ENCODE measurements at places on chromosomes 16 and 17.

- no peak for DNase-seq
These were observed 2.8 kb upstream of the ROGDI start for GRCh38 chr16:4805231-4805630.

- DNase-seq: no peak
These were observed 114.3 kb downstream of the ABCC1 start for GRCh38 chr16:16063683-16064082.

DNA sequence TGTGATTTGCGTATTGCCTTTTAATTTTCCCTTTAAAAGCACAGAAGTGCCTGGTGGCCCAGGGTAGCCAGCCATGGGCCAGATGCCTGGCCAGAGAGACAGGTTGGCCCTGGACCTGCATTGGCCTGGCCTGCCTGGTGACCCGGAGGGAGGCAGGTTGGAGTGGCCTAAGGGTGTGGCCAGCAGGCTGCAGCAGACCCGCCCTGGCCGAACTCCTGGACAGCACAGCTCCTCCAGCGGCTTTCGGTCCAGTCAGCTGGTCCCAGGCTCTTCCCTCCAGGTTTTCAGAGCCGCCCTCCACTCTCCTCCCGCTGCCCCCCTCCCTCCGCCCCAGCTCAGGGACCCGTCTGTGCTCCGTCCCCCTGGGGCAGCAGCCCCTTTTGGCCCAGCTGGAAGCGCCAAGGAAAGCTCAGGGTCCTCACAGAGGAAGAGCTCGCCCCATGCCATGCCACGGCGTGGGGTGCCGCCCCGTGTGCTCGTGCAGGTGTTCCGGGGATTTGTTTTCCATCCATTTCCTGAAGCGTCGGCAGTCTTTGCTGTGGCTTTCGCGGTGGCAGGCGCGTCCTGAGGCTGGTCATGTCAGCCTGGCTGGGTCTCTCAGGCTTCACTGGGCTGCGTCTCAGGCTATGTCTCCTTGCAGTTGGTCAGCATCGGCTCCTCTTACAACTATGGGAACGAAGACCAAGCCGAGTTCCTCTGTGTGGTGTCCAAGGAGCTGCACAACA, 18.1 kb downstream of the PRSS27 start:
- DNase-seq: no peak

DNA sequence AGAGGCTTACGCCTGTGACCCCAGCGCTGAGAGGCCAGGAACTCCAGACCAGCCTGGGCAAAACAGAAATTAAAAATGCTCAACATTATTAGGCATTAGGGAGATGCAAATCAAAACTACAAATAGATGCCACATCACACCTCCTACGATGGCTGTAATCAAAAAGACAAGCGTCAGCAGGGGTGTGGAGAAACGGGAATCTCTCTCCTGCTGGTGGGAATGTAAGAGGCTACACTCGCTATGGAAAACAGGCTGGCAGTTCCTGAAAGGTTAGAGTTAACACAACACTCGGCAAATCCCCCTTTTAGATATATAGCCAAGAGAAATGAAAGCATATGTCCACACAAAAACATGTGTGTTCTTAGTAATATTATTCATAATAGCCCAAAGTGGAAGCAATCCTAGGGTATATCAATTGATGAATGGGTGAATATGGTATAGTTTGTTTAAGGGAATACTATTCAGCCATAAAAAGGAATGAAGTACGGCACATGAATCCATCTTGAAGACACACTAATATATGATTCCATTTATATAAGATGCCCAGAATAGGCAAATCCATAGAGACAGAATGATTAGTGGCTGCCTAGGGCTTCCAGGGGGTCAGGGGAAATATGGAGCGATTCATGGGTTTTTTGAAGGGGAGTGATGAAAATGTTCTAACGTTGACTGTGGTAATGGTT, 1.8 kb upstream of the NPRL3 start:
- DNase-seq: no peak

GRCh38 chr17:70434536-70435490, 265.5 kb downstream of the KCNJ2 start:
- DNase-seq: no peak

DNA sequence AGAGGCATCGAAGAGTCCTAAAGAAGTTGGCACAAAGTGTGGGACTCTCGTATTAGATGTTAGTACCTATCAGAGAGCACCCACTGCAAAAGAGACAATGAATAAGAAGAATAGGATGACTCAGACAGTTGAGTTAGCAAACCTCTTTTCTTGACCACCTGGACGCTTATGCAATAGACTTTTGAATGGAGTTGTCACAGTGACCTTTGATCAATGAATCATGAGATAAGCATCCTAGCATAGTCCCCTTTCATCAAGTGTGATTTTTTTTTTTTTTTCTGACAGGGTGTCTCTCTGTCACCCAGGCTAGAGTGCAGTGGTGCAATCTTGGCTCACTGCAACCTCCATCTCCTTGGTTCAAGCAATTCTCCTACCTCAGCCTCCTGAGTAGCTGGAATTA, 1417.9 kb upstream of the GOT2 start:
- DNase-seq: no peak

All from HTR-8/SVneo (cell line).